ENCODE measurements at places on chromosomes 2 and 18.

DNA sequence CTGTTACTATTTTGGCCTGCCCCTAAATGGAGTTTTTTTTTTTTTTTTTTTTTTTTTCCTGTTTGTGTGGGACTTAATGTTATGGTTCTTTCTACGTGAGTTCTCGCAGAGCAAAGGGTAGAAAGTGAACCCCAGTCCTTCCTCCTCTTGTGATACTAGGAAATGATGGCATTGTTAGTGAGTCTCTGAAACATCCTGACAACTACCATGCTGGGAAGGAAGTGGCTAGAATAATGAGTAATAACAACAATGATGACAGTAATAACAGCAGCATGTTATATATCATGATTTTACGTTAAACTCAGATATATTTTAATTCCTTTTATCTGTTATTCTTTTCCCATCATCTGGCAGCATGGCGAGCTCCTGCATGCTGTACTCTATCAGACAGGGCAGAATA, 216.2 kb upstream of the LINC00305 start:
- DNase-seq: no peak

DNA sequence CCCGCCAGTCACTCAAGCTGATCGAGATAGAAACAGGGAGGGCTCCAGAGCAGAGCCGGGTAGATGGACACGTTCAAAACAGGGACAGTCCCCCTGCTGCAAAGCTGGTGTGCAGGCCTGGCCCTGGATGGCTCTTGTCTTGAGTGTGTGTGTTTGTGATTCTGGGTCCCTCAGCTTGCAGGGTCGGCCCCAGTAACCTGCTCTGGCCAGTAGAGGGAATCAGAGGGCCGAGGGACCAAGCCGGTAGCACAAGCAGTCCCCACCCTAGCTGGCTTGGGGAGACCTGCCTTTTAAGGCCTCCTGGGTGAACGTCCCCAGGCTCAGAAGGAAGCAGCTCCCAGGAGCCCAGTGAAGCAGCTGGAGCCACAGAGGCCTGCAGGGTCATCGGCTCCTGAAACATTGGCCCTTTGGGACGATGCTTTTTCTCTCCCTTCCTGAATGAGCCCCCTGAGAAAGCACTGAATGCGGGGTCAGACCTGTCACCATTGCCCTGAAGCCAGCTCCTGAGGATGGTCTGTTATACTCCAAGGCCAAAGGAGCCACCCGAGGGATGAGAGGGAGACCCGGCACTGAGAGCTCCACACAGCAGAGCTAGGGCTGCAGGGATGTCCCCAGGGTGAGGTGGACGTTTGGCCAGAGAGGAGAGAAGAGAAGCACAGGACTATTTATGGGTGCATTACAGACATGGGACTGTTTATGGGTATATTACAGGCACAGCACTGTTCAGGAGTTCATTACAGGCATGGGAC, 15.4 kb upstream of the MLPH start:
- DNase-seq: no peak

- DNase-seq: no peak
These were observed 29.5 kb downstream of the LAMA3 start for GRCh38 chr18:23718731-23719130.

- DNase-seq: peak; percentile 38
These were observed 402.9 kb upstream of the SLC14A2 start for GRCh38 chr18:45212181-45213039.

DNA sequence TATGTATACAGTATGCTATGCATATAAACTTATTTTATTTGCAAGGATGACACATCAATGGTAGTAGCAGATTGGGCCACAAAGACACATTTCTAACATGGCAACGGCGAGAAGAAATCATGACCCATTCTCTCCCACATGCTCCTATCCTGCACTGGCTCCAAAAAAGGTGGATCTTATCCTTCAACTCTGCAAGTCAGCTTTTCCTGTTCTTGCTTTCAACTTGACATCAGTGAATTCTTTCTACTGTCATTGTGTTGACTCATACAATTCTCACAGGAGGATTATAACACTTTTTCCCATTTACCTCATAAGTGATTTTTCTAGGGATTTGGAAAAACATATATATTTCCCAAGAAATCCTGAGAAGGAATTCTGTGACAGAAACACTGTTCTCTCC, 53.1 kb downstream of the ACVR1 start:
- DNase-seq: no peak

GRCh38 chr2:70901227-70902066, 34.3 kb upstream of the ATP6V1B1 start:
- no peak for DNase-seq

DNA sequence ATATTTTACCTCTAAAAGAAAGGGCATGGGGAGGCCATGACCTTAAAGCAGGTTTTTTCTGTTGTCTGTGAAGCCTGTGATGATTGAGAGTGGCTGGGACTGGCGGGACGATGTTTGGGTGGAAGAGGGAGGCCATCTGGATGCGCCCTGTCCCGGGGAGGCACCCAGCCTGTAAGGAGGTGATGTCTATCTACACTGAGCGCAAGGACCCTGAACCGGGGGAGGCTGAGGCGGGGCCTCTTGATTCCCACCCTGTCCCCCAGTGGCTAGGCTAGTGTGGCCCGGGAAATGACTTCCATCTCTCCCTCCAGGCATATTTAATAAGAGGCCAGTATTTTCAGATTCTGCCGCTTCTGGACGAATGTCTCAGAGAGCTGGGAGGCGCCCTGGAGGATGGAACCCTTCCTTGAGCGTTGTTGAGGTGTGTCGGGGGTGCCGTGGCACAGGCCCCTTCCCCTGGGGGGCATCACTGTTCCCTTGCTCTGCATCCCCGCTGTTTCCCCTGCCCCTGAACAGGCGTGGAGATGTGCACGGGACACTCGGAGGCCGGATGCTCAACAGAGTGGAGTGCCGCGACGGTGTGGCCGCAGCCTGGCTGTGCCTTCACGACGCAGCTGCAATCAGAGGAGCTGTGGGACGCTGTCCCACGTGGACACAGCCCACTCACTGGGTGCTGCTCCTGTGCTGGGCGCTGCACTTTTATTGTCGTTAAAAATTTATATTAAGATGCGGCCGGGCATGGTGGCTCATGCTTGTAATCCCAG, 185.4 kb downstream of the LDLRAD4 start:
- DNase-seq: no peak

- DNase-seq: no peak
These were observed 94.9 kb downstream of the PIEZO2 start for GRCh38 chr18:11054497-11054896.

GRCh38 chr2:101294861-101295260, 13.6 kb downstream of the RNF149 start:
- DNase-seq: no peak

DNA sequence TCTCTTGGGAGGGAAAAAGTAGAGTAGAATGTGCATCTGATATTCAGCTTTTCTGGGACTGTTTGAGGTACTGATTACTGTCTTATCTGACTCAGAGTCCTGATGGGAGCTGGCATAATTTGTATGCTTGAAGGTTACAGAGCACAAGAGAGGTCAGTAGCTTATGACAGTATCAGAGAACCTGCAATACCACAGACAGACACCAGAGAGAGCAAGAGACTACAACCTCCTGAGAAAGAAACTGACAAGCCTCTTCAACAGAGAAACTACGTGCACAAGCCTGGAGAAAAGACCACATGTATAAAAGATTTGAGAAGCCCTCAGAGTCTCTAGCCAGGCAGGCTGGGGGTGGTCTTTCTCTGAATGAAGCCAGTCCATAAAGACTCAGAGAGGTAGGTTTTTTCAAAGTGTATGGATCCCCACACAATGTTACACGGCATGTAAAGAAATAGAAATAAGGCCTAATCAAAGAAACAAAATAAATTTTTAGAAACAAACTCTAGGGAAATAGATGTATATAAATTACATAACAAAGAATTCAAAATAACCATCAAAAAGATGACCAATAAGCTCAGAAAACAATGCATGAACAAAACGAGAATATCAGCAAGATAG, 568.3 kb downstream of the LRRTM4 start:
- no peak for DNase-seq

GRCh38 chr2:199603721-199604291, 146.1 kb upstream of the SATB2 start:
- no peak for DNase-seq

GRCh38 chr18:59918320-59918755, 18.5 kb downstream of the PMAIP1 start:
- DNase-seq: no peak

DNA sequence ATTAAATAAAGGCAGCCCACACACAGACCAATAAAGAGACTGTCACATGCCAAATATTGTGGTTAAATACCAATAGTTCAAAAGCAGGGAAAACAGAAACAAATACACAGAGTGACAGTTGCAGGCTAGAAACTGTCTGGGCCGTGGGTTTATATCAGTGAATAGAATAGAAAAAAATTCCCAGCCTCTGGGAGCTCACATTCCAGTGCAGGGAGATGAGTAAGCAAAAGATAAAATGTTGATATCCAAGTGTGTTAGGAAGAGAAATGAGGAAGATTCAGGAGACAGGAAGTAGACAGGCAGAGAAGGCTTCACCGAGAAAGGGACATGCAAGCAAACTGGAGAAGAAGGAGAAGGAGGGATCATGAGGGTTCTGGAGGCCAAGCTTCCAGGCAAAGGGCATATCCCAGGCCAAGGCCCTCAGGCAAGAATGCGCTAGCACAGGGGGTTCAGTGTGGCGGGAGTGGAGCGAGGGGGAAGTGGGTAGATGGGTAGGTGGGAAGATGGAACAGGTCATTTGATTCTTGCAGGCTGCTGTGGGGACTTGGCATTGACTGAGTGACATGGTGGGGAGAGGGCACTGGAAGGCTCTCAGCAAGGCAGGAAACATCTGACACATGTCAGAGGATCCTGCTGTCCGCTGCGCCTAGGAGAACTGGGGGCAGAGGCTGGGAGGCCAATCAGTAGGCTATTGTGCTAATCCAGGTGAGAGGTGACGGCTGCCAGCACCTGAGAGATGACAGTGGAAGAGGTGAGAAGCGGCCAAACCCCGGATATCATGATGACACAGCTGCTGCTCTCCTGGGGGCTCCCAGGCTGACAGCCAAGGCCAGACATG, 89.2 kb downstream of the ZBTB7C start:
- no peak for DNase-seq

DNA sequence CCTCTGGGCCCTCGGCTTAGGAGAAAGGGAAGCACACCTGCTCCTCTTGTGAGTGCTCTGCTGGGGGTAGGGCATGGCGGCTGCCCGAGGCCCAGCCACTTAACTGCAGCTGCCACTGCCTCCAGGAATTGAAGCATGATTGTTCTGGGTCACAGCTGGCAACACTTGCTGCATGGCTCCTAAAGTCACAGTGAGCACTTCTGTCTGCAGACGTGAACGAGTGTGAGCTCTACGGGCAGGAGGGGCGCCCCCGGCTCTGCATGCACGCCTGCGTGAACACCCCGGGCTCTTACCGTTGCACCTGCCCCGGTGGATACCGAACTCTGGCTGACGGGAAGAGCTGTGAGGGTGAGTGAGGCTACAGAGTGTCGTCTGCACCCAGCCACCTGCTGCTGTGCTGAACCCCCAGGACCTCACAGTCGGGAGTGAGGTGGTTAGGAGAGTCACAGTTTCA, 44.4 kb downstream of the FBLN7 start:
- DNase-seq: no peak

GRCh38 chr2:7697052-7697451, 779.8 kb downstream of the RNF144A start:
- DNase-seq: no peak

DNA sequence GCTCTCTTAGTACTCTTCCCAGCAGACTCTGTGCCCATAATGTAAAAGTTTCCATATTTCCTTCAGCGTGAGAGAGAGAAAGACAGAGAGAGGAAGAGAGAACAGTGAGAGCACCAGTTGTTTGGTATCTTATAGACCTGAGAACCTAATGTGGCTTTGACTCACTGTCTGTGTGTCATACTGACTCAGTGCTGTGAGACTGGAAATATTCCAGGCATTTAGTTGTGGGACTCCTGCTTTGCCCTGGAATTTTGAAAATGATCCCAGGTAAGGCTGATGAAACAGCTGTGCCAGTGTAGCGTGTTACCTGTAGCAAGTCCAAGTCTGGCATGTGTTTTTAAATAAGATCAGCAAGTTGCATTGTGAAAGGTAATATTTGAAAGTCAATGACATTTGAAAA, 87.9 kb upstream of the KCNH7 start:
- DNase-seq: no peak

DNA sequence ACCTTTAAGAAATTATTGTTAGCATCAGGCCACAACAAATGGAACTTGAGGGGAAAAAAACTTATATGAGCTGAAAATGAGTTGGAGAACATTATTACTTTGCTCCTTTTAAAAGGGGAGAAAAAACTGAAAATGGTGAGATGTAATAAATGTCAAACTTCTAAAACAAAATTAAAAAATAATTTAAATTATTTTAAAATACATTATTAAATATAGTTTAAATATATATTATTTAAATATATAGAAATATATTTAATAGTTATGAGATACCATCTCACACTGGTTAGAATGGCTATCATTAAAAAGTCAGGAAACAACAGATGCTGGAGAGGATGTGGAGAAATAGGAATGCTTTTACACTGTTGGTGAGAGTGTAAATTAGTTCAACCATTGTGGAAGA, 28.9 kb downstream of the RPIA start:
- no peak for DNase-seq

- DNase-seq: no peak
These were observed 15.2 kb downstream of the ASXL3 start for GRCh38 chr18:33593261-33593660.

GRCh38 chr2:70685771-70686171, 82.2 kb downstream of the ADD2 start:
- no peak for DNase-seq

DNA sequence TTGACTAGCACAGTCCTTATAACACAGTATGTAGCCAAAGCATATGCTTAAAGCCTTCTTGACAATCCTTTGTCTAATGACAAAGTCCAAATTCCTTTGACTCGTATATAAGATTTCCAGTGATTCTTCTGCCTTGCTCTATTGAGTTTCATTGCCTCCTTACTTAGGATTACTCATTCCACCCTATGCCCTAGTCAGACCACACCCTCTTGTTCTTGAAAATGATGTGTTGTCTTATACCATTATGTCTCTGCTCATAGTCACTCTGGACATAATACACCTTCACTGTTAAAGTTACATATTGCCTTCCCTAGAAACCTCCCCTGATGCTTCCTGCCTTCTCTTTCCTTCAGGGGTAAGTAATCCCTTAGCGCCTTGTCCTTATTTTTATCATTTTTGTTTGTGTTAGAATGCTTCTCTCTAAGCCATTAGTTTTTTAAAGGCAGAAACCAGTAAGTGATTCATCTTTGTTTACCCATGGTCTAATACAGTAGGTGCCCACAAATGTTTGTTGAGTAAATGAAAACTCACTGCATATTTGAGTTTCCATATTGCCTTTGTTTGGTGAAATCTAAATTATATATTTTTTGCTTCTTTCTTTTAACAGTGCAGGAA, 19.3 kb downstream of the GPD2 start:
- DNase-seq: no peak

- DNase-seq: no peak
These were observed 39.2 kb upstream of the DARS1 start for GRCh38 chr2:136024616-136025015.

- DNase-seq: no peak
These were observed 83.5 kb upstream of the ASAP2 start for GRCh38 chr2:9123069-9123468.

DNA sequence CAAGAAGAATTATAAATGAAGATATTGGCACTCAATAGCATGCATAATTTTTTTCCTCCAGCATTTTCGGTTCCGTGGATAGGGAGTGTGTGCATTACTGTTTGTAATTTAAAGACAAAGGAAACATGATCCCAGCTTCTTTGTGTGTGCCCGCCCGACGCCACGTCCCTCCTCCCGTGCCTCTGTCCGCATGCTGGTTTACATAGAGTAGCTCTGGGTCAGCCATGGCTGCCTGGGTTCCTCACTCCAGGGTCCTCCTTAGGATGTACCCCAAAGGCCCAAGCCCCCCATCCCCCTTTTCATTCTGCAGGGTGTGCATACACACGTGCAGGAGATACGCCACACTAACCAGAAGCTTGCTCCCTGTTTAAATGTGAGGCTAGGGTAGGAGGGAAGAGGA, 214.7 kb downstream of the KLHL29 start:
- DNase-seq: no peak
